ENCODE measurements at places on chromosomes 13 and 19.

GRCh38 chr19:7900401-7900870 is 3.2 kb upstream of the MAP2K7 start:
- DNase-seq = no peak

DNA sequence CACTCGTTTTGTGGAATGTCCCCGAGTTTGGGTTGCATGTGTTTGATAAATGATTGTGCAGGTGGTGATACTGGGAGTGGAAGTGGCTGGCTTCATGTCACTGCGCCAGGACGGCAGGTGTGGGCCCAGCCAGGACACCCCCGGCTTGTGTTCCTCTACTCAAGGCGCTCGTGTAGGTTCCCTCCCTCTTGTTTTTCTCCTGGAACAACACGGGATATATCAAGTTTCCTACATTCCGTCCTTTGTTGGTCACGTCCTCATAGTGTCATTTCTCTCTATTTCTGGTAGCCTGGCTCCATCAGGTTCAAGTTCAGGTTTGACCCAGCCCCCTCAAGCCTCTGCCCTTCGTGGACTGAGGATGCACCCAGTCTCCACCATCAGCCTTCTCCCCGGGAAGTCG is 16.3 kb downstream of the IL17D start:
- no peak for DNase-seq

- no peak for DNase-seq
Observed at GRCh38 chr19:54952591-54953344, 5.4 kb upstream of the NLRP7 start.

GRCh38 chr19:2668175-2668763 is 34.2 kb downstream of the GNG7 start:
- DNase-seq = no peak

DNA sequence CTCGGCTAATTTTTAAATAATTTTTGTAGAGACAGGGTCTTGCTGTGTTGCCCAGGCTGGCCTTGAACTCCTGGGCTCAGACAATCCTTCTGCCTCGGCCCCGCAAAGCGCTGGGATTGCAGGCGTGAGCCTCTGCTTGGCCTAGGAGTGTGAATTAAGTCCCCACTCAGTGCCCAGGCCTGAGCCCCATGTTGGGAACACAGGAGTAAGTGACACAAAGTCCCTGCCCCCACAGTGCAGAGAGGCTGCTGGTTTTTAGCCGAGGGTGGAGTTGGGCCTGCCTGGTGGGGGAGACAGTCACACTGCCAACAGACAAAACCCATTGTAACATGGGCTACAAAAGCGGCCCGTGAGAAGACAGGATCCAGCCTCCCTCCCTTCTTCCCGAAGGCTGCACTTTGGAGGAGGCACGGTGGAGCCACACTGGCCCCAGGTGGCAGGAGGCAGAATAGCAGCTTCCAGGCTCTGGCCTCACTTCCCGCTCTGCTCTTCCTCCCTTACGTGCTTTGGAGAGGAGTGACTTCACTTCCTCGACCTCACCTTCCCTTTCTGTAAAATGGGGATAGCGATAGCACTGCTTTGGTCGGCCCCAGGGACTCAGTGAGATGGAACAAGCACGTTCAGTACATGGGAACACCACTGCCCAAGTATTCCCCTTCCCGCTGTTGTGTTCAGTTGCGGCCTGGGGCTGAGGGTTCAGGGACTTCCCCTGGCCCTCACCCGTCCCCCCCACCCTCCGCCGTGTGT is 15.2 kb upstream of the EHD2 start:
- peak; percentile 81 for DNase-seq

- DNase-seq = peak; percentile 21
Observed at GRCh38 chr19:33368074-33368864, 5.2 kb upstream of the CEBPG start.

DNA sequence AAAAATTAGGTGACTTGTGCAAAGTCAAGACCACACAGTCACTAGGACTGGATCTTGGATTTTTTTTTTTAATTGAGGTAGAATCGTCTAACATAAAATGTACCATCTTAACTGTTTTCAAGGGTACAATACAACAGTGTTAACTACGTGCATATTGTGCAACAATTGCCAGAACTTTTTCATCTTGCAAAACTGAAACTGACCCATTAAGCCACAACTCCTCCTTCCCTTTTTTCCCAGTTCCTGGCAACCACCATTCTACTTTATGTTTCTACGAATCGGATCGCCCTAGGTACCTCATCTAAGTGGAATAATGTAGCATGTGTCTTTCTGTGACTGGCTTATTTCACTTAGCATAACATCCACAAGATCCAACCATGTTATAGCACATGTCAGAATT is 37.5 kb upstream of the POMP start:
- no peak for DNase-seq

DNA sequence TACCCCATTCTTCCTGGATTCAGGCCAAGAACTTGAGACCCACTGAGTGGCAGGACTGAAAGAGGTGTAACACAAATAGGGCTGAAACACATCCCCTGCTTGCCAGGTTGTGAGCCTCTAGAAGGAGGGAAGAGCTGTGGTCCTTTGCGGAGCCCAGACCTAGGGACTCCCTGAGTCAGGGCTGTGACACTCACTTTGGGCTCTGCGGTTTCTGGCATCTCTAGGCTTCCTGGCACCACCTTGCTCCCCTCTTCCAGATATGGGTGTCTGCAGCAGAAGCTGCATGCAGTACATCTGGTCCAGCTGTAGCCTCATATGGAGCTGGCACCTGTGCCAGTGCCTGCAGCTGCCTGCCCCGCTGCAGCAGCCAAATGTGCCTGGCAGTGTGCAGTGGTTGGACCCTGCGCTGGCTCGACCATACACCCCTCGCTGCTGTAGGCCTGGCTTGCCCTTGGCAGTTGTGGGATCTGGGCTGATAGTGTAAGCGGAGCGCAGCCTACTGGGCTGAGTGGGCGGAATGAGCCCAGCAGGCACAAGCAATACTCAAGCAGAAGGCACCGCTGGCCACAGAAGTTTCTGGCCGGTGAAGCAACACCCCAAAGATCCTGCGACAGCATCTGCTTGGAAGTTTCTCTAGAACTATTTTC is 290.4 kb downstream of the SLITRK6 start:
- no peak for DNase-seq

DNA sequence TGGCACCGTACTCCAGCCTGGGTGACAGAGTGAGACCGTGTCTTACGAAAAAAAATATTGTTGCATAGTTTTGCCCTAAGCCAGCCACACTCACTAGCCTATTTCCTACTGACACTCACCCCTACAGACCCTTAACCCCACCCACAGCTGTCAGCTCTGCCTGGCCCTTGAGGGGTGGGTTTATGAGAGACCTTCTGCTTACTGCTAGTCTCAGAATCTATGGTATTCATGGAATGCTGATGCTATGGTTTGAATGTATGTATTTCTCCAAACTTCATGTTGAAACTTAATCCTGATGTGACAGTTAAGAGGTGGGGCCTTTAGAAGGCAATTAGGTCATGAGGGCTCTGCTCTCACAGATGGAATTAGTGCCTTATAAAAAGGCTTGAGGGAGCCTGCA is 79.2 kb upstream of the LRCH1 start:
- peak; percentile 34 for DNase-seq

DNA sequence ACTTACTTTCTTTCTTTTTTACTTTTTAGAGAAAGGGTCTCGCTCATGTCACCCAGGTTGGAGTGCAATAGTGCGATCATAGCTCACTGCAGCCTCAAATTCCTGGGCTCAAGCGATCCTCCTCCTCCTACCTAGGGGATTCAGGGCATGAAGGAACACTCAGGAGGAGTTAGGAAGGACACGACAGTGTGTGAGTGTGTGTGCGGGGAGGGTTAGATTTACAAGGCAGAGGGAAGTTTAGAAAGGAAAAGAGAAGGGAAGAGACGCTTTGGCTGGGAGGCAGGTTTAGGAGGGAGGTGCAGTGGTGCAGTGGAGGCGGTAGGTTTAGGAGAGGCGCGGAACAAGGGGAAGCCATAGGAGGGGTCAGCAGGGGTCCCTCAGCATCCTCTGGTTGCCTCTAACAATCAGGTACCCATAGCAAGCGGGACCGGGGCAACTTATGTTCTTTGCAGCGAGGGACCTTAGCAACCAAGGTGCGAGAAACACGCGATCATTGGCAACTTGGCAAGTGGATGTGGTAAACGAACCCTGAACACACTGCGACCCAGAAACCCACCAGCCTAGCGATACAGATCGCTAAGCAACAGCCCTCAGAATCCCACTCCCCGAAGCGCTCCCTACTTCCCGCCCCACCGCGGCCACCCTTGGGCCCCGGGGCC is 501 bp downstream of the SIRT2 start:
- no peak for DNase-seq

DNA sequence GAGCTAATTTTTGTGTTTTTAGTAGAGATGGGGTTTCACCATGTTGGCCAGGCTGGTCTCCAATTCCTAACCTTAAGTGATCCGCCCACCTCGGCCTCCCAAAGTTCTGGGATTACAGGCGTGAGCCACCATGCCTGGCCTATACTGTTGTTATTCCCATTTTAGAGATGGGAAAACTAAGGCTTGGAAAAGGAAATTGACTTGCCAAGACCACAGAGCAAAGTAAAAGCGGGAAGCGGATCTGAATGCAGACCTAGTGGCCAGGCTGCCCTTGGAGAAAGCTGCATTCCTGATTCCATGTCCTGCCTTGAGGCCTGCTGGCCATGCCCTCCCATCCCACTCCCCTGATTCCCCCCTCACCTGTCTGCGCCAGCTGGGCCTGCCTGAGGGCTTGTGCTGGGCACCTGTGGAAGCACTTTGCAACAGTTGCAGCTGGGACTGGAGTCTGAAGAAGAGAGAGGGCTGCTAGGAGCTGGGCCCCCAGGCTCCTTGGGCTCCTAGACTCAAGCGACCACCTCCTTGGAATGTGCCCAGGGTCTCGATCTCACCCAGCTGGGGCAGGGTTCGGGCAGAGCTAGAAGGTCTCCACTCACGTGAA is 5.7 kb downstream of the PALM3 start:
- DNase-seq = no peak

DNA sequence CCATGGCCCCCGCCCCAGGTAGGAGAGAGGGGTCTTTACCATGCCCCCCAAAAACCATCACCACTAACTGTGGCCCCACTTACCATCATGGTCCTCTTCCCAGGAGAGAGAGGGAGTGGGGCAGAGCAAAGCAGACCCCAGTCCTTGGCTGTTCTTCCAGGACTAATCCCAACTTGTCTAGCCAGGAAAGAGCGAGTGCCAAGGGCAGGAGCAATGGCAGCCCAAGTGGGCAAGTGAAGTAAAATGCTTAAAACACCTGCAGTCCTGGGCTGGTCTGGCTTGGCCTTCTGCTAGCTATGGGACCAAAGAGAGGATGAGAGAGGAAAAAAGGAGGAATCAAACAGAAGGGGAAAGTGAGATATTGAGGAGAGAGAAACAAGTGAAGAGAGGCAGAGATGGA is 17.9 kb downstream of the ZSWIM4 start:
- DNase-seq = no peak

DNA sequence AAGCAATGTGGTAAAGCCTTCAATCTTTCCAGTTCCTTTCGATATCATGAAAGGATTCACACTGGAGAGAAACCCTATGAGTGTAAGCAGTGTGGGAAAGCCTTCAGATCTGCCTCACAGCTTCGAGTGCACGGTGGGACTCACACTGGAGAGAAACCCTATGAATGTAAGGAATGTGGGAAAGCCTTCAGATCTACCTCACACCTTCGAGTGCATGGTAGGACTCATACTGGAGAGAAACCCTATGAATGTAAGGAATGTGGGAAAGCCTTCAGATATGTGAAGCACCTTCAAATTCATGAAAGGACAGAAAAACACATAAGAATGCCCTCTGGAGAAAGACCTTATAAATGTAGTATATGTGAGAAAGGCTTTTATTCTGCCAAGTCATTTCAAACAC is 15.6 kb upstream of the ZNF763 start:
- peak; percentile 8 for DNase-seq

GRCh38 chr19:661427-662196 is 1.4 kb downstream of the RNF126 start:
- no peak for DNase-seq

DNA sequence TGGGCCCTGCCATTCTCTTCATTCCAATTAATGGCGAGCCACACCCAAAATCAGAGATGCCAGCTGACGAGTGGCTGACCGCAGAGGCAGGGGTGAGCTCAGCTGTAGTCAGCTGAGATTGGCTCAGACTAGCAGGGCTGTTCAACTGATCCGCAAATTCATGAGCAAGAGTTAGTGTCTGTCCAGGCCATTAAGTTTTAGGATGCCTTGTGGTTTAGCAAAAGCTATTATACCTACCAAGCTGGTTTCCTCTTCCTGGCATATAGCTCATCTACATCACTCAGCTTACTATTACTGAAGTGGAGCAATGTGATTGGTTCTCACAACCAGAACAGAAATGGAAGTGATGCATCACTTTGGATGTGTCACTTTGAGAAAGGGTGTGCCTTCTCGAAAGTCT is 148.7 kb downstream of the NALCN start:
- DNase-seq = peak; percentile 28

GRCh38 chr19:13865571-13866462 is 11.1 kb upstream of the NANOS3 start:
- DNase-seq = no peak

DNA sequence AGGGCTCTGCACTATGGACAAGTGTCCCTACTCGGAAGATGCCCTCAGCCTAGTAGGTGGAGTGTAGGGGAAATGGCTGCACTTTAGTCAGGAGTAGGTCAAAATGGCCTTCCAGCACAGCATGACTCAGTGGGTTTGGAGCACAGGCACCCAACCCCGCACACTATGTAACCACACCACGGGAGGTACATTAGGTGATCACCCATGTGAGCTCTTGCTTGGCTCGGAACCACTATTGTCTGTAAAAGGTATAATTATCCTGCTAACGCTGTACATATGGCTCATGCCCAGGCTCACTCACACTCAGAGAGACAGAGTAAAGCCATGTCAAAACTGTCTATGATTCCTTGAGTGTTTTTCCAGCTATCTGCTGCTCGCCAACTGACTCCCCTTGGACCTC is 156.9 kb upstream of the DACH1 start:
- DNase-seq = no peak

- no peak for DNase-seq
Observed at GRCh38 chr13:51944428-51944827, 66.8 kb downstream of the ATP7B start.

Data from fibroblast of skin of right quadriceps (primary cell).